ENCODE measurements at places on chromosomes 1 and 21. TPM values are rescaled to one million over a fixed set of nuclear protein-coding genes. Genes with fewer than 3 reads are reported as not detected.
A peak's percentile ranks its signal among the peaks of the same experiment; 100 is the strongest.

GRCh38 chr1:45260244-45260643 lies 53.8 kb upstream of the ZSWIM5 start:
- no peak for DNase-seq

DNA sequence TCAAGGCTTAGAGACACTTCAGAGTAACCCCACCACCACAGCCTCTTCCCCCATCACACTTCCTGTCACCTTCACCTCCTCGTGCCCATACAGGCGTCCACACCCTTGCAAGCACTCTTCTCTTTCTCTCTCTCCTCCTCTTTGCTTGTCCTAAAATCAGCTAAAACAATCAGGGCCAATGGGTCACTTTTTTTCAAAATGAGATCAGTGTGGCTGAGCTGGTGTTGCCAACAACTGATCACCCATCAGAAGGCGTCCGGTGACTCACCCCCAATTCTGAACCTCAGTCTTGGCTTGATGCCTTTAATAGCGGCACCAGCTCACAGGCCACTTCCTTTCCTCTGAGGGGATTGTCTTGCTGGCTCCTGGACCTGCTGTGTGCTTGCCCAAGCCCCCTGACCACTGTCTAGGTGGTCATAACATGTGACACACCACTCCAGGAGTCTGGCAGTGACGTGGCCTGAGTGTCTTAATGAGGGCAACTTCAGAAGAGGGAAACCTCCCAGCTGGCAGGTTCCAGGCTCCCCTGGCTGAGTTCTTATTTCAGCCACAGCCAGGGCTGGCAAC lies 1.6 kb downstream of the DRAXIN start:
- DNase-seq, result no peak

ADAM30 gene
- total RNA-seq, result not detected

RAB3B gene
- total RNA-seq, result 96.5 TPM

DNA sequence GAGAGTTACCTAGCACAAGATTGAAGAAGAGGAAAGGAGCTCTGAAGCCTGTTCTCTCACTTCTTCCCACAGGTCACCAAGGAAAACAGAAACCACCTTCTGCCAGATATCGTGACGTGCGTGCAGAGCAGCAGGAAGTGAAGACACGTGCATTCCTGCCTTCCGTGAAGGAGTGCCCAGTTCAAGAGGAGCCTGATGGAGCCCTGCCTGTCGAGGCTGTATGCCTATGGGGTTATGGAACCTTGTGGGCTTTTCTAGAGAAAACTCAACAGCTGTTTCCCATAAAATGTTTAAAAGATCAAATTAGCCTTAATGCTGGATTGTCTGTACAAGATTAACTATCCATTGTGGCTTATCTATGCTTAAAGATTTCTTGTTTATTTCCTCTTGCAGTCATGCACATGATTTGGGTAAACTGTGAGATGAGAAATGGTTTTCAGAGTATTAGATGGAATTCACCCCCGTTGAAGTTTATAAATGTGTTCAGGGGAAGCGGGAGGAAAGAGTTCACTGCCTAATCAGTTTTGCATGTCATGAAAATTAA lies 27.8 kb downstream of the NTPCR start:
- no peak for DNase-seq

- DNase-seq, result no peak
These were observed 248.3 kb downstream of the NUF2 start for GRCh38 chr1:163570071-163570470.

PLA2G5 gene
- total RNA-seq, result not detected

CD1E gene
- not detected for total RNA-seq

DNA sequence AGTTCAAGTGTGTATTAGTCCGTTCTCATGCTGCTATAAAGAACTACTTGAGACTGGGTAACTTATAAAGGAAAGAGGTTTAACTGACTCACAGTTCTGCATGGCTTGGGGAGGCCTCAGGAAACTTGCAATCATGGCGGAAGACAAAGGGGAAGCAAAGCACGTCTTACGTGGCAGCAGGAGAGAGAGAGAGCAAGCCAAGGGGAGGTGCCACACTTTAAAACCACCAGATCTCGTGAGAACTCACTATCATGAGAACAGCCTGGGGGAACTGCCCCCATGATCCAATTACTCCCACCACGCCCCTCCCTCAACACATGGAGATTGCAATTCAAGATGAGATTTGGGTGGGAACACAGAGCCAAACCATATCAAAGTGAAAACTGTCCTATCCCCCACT lies 4.1 kb upstream of the MIS18A start:
- DNase-seq, result no peak

GRCh38 chr1:36822648-36823047 lies 211.7 kb downstream of the GRIK3 start:
- no peak for DNase-seq

DNA sequence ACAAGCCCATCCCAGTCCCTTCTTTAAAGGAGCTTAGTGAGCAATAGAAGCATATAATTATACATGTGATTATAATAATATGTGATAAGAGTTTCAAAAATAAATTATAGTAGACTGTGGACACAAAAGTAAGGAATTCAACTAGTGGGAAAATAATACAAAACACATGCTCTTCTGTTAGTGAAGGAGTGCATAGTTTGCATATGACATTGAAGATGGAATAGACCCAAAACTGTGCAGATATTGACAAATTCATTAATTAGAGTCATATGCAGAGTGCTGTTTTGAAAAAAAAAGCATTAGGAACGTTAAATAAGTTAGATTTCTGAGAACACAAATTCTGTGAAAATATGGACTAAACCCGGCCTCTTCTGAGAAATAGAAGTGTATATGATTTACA lies 278.8 kb downstream of the ASTN1 start:
- DNase-seq, result no peak

EFCAB14 gene
- 41.2 TPM for total RNA-seq

DNA sequence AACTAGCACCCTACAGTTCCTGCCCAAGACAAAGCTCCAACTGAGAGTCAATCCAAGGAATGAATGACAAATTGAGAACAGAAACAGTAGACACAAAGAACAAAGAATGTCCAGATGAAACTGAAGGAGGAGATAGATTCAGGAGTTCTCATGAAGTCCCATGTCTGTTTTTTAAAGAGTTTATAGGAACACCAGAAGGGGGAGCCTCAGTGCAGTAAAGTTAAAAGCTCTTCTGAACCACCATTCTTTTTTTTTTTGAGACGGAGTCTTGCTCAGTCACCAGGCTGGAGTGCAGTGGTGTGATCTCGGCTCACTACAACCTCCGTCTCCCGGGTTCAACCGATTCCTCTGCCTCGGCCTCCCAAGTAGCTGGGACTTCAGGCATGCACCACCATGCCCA lies 323.6 kb downstream of the MRPL39 start:
- DNase-seq, result peak; percentile 9

GRCh38 chr1:86852289-86852688 lies 61.6 kb downstream of the SELENOF start:
- DNase-seq, result no peak

DNA sequence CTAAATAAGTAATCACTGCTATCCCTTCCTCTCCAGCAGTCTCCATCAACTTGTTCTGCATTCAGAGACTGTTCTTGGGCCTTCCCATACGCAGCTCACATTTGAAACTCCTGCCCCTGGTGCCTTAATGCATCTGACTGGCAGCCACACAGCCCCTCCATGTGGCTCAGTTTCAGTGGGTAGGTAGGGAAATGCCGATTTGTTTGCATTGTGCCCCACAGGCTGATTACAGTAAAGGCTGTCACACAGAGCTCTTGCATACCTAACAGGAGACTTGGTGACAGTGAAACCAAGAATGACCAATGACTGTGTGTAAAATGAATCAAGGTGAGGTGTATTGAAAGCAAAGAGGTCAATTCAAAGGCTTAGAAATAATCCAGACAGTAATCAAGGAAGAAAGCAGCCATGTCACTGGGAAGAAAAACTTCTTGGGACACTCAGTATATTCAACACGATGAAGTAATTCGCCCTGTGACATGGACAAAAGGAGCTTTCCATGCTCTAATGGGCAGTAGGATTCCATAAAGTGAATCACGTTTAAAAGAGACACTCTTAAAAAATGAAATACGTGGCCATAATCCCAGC lies 12.7 kb upstream of the B3GALNT2 start:
- no peak for DNase-seq

GRCh38 chr1:185733818-185734735 lies at the start of gene HMCN1:
Gene HMCN1 (plus strand): TSS chr1:185734391. CDS start chr1:185734780, 389 bp downstream.
- peak; percentile 48 for DNase-seq

DNA sequence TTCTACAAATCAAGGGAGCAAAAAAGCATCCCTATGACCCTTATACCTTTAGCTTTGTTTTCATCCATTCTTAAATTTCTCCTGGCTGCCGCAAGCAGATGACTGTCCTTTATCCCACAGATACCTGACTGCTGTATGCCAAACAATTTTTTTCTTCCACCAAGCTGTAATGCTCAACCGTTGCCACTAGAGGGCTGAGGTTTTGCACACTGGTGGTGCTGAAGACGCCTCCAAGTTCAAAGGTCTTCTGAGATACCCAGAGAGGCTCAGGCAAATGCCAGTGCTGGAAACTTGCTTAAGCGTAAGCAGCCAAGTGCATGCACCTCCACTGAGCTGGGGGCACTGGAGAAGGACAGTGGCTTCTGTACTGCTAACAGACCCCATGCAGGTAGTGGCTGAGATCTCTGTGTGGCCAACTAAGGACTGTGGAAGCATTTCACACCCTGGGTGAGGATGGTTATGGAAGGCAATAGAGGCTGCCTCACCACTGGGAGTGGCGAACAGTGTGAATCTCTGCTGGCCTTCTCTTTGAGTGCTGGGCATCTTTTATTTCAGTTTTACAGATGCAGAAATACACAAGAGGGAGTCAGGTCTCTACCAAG lies 28.5 kb downstream of the CNIH3 start:
- peak; percentile 60 for DNase-seq

GRCh38 chr1:47507881-47508701 lies 70.2 kb downstream of the FOXD2 start:
- no peak for DNase-seq

GRCh38 chr1:101188331-101188730 lies 48.5 kb upstream of the S1PR1 start:
- no peak for DNase-seq

GRCh38 chr1:200336901-200337391 lies 72.9 kb downstream of the ZNF281 start:
- no peak for DNase-seq

DNA sequence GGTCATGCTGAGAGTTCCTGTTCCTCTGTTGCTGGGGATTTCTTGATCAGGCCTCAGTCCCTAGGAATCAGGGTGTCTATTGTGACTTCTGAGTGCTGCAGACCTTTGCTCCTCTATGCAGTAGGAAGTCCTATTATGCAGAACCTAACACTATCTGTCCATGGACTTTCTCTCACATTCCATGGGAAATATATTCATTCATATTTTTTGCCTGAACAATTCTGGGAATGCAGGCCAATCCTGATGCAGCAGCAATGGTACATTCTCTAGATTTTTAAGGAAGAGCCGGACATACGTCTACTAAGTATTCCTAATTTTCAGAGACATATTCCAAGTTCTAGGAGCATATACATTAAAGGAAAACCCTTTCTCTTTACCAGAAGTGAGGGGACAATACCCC lies 61.1 kb upstream of the C1orf87 start:
- no peak for DNase-seq

DNA sequence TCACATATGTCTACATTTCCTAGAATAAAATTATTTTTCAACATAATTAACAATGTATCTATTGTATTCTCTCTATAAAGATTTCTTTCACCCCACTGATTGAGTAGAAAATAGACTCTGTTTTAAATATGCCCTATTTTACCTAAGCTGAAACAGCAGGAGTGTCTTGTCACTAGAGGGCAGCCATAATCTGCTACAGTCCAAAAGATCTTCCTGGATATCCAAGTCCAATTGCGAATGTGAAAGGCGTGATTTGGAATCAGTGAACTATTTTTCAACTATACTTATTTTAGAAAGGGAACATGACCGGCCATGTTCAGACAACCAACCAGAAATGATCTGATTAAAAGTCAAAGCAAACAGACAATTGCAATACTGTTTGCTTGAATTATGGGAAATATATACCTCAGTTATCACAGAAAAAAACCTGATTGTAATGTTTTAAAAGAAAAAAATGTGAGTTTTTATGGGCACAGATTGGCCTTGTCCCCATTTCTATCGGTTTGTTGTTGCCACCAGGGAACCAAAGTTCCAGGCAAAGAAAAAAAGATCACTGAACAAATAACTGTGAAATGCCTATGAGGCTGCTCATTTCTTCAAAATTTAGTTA lies 1211.0 kb upstream of the ADGRL4 start:
- peak; percentile 21 for DNase-seq

- no peak for DNase-seq
These were observed 343.4 kb downstream of the PLPP3 start for GRCh38 chr1:56235909-56236510.

GRCh38 chr1:96633695-96634094 lies 87.9 kb upstream of the PTBP2 start:
- no peak for DNase-seq

FNDC10 gene
- total RNA-seq, result 2.2 TPM

CLCA2 gene
- not detected for total RNA-seq

TENT5C gene
- total RNA-seq, result 0.12 TPM

- peak; percentile 9 for DNase-seq
These were observed 257.3 kb downstream of the KCNJ6 start for GRCh38 chr21:37658817-37659458.

DNA sequence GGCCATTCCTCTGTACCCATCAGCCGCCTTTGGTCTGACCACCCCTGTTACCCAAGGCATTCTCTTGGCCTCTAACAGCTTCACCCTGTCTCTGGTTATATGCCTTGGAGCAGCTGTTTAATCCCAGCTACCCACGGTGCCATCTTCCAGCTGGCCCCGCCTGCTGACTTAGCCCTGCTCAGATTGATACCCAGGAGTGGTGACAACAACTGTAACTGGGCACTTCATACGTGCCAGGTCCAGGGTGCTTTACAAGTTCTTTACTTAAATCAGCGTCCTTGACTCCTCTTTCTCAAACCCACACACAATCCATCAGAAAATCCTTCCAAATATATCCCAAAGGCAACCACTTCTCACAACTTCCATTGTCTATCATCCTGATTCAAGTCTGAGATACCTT lies 37.2 kb upstream of the HMGB4 start:
- no peak for DNase-seq

DNA sequence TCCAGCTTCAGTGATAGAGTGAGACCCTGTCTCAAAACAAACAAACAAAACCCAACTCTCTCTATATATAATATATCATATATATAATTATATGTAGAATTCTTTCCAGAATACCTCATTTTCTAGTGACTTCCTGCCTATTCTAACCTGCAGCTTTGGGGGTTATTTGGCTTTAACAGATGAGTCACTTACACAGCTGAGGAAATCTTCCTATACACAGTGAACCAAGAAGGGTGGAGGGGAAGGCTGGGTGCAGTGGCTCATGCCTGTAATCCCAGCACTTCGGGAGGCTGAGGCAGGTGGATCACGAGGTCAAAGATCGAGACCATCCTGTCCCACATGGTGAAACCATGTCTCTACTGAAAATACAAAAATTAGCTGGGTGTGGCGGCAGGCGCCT lies 9.2 kb downstream of the RAB29 start:
- DNase-seq, result no peak

LMOD1 gene
- total RNA-seq, result not detected

GRCh38 chr1:15850471-15851001 lies 3.0 kb downstream of the SPEN start:
- no peak for DNase-seq
